Tibial nerve (tissue), 4 donors: ENCODE measurements at places on chromosomes 4 and X. TPM values are rescaled to one million over a fixed set of nuclear protein-coding genes. Genes with fewer than 3 reads are reported as not detected.

GRCh38 chrX:31021537-31021936 is 50.3 kb downstream of the FTHL17 start:
- no peaks in the 10 kb centered on the region for H3K36me3 ChIP-seq
- no peak for DNase-seq
- no peaks in the 10 kb centered on the region for H3K4me1 ChIP-seq
- no peak overlapping the region for H3K27ac ChIP-seq

- no peaks in the 10 kb centered on the region for H3K36me3 ChIP-seq
- H3K4me3 ChIP-seq = no peak overlapping the region
- H3K4me1 ChIP-seq = no peaks in the 10 kb centered on the region
- H3K27me3 ChIP-seq = no peaks in the 10 kb centered on the region
Measured at GRCh38 chr4:119580293-119580692, 48.3 kb downstream of the PDE5A start.

DNA sequence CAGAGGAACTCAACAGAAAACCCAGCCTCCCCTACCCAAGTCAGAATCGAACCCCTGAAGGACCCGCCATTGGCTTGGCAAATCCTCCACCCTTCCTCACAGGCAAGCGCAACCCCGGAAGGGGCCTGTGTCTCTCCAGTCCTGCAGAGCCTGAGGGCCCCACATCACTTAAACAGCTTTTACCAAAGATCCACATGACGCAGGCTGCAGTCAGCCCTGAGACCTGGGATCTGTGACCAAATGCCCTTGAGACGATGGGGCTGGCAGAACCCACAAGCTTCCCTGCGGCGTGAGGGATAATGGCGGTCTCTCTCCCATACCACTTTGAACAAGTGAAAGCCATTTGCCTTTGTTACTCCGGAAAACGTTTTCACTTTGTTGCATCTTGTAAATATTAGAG is 54.9 kb downstream of the ACOX3 start:
- no peaks in the 10 kb centered on the region for H3K27me3 ChIP-seq
- peaks cover 7% of the 10 kb centered on the region for H3K4me1 ChIP-seq
- DNase-seq = no peak
- H3K36me3 ChIP-seq = no peaks in the 10 kb centered on the region

GRCh38 chr4:94534401-94535312 is 82.9 kb downstream of the PDLIM5 start:
- H3K36me3 ChIP-seq = no peaks in the 10 kb centered on the region
- no peak overlapping the region for H3K27ac ChIP-seq
- no peak overlapping the region for H3K4me3 ChIP-seq
- DNase-seq = no peak
- no peaks in the 10 kb centered on the region for H3K27me3 ChIP-seq

DNA sequence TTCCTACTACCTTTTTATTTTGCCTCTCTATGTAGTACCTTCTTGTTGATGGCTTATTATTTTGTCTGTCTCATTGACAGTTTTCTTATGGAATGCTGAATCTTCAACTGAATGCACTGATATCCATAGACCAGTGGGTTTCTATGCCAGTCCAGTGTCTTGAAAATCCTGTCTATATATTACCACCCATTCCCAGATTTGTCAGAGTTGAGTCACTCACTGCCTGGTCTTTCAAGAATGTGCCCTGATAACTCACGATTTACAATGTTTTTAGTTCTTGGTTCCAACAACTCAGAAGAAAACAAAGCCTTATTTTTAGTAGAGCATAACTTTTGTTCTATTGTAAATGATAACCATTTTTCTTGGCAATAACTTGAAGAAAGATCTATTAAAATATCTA is 606.0 kb upstream of the PITX2 start:
- H3K4me3 ChIP-seq = no peak overlapping the region
- H3K27me3 ChIP-seq = no peaks in the 10 kb centered on the region
- no peaks in the 10 kb centered on the region for H3K4me1 ChIP-seq
- no peak for DNase-seq

DNA sequence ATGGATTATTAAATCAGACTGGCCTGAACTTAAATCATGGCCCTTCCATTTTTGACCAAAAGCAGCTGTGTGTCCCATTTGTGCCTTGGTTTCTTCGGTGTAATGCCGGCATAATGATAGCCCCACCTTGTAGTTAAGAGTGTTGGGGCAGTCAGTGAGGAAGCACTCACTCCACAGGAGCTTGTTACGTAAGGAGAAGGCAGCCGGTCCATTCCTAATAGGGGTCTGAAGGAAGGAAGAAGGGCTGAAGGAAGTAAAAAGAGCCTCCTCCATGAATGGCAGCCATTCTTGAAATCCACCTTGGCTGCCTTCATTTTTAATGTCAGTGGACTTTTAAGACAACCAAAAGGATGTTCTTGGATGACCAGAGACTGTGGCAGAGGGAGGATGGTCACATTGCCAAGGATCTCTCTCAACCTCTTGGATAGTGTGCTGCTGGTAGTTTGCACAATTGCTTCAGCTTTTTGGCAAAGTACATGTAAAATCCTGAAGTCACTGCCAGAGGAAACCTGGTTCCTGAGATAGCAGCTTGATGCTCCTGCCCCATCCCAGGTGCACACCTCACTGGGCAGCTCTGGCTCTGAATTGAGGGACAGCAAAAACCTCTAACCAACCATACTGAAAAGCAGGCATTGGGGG is 113.5 kb downstream of the PTTG2 start:
- H3K4me1 ChIP-seq = peaks cover 36% of the 10 kb centered on the region
- no peaks in the 10 kb centered on the region for H3K36me3 ChIP-seq
- H3K27me3 ChIP-seq = no peaks in the 10 kb centered on the region
- DNase-seq = no peak
- H3K4me3 ChIP-seq = no peak overlapping the region

DIPK2B gene
- total RNA-seq = 34.5 TPM

MAGEC2 gene
- not detected for total RNA-seq

RBM46 gene
- not detected for total RNA-seq

SLC4A4 gene
- total RNA-seq = 5.0 TPM
